ENCODE measurements at places on chromosomes 3 and 15.

- no peak for DNase-seq
These were observed 45.0 kb downstream of the SUCNR1 start for GRCh38 chr3:151918253-151919029.

DNA sequence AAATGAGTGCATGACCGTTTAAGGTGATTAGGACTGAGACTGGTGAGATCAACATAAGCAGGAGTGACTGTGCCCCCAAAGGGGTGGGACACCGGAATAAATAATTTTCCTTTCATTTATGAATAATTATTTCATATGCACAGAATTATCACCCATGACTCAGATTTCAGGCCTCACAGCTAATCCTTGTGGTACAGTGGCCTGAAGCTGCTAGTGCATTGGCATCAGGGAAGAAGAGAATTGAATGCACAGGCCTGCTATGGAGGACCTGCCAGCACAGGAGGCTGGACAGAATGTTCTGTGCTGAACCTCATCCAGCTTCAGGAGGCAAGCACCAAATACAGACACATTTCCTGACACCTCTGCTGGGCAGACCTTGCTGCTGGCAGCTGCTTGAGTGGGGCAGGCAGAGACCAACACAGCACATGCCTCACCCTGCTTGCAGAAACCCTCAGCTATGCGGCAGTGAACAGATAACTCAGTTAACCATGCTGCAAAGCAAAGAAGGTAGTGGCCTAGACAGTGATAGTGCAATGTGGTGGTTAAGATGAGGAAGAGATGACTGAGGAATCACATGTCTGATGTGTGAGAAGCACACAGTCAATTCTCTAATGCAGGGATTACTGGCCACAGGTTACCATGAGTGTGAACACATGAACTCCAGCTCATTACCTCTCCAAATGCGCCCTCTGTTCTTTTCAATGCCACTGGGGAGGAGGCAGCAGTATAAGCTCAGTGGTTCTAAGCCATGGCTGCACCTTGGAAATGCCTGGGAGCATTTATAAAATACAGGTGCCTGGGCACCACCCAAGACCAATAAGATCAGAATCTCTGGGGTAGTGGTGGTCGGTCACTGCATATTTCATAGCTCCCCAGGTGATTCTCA lies 68.1 kb upstream of the SCN5A start:
- no peak for DNase-seq

DNA sequence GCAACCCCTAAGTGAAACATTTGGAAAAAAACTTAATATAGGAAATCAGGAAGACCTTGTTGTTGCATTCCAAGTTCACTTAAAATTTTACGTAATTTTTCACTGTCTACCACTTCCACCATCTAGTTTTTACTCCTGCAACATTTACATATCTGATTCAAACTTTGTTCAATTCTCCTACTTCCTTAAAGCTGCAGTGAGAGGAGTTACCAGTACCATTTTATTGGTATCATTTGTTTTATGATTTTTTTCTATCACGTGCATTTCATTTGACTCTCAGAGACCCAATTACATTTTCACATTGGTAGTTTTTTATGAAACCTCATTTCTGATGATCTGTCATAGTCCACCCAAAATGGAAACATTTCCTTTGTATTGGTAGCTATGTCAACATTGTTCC lies 284.9 kb upstream of the MDFIC2 start:
- DNase-seq, result no peak

GRCh38 chr15:74977599-74977998 lies 17.8 kb upstream of the SCAMP5 start:
- DNase-seq, result no peak

GRCh38 chr3:71831599-71831998 lies 46.7 kb upstream of the PROK2 start:
- no peak for DNase-seq

- no peak for DNase-seq
These were observed 14.7 kb downstream of the VPS39 start for GRCh38 chr15:42193383-42193782.

DNA sequence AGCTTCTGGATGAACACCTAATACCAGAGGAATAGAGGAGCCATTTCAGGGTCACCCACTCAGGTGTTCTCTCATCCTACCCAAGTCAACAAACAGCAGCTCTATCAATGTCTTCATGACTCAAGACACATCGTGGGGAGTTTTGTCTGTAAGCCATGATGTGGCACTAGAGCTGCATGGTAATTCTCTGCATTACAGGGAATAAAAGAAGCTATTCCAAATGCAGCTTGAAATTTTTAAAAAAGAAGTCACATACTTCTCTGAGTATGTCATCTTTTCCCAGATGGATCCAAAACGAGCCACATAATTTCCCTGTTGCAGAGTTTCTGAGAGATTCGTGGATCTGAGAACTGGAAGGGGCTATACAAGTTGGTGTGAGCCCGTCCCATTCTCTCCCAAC lies 6.1 kb upstream of the THSD4 start:
- DNase-seq, result no peak

DNA sequence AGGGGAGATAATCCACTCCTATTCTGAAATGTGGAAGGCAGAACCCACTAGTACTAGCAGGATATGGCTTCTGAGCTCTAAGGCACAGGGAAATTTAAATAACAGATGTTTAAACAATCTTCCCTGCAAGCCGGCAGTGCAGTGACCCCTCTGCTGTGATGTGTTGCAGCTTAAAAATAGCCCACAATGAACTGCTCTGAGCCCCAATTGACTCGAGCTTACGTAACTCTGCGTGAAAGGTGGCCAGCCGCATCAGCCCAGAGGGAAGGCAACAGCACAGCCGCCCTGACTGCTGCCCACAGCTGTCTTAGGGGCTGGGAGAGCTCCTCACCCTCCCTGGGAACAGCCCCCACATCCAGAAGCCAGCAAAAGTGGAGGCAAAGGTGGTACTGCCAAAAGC lies 12.5 kb upstream of the CAMKV start:
- DNase-seq, result no peak

- no peak for DNase-seq
These were observed 164.0 kb upstream of the TBL1XR1 start for GRCh38 chr3:177361081-177361938.

DNA sequence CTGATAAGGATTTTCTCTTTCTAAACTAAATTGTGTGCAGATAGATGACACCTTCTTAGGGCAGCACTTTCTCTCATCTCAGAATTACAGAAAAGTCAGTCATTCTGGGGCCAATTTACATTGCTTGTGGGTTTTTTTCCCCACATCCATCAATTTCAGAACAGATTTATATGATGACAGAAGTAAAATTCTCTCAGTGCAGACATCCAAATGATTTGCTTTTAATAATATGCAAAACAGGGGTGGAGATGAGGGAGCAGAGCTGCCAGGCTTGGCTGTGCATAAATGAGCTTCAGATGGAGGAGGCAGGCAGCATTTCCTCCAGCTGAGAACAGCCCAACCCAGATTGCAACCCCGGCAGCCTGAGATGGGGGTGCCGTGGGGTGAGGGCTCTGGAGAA lies 44.0 kb downstream of the EDEM1 start:
- no peak for DNase-seq

DNA sequence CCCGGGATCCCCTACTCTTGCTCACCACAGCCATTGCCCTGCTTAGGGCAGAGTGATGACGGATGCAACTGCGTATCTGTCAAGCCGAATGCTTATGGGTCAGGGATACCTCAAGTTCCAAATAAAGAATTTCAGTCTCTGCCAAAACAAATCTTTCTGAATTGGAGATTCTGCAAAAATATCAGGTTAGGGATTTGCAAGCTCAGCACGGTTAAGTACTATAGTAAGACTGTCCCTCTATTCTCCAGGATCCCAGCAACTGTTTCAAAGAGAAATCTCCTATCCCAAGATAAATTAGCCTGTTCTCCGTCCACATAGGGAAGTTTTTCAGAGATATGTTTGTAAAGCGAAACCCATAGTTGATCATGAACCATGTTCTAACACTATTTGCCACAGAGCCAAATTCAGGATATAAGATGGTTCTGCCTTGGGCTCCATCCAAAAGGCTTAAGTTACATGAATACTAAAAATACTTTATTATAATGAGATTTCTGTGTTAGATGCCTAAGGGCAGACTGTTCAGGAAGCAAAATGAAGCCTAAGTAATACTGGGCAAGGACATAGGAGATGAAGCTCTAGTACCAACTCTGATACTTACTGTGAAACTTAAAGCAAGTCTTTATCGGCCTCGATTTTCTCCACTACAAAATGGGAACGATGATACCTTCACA lies 100.1 kb upstream of the LPP start:
- DNase-seq, result no peak

GRCh38 chr3:198081421-198081844 lies 121.4 kb downstream of the LMLN start:
- DNase-seq, result no peak

DNA sequence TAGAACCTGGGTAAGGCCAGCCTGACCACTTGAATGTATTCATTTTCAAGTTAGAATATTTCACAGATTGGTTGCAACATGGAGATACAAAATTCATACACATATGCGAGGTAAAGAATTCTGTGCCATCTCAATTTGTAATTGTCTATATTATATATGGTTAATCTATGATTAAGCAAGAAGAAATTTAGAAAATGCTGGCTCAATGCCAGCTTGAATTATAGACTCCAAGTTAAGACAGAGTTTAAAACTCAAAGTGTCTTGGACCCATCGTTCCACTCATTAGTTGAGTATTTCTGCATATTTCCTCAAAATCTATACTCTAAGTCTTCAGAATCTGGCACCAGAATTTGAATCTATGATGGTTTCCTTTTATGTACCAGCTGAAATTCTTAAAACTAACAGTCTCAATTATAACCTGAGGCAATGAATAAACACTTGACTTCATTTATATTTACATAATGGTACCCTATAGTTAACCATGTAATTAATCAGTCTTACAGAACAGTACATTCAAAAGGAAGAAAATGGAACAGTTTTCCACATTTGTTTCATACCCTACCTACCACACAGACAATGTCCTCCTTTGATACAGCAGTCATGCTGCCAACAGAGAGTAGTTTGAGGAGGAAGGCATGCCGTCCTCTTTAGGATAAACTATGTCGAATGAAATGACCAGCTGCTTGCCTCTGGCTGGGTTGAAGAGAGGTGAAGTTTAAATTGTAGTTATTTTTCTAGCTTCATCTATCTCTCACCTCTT lies 95.7 kb downstream of the CD47 start:
- no peak for DNase-seq

DNA sequence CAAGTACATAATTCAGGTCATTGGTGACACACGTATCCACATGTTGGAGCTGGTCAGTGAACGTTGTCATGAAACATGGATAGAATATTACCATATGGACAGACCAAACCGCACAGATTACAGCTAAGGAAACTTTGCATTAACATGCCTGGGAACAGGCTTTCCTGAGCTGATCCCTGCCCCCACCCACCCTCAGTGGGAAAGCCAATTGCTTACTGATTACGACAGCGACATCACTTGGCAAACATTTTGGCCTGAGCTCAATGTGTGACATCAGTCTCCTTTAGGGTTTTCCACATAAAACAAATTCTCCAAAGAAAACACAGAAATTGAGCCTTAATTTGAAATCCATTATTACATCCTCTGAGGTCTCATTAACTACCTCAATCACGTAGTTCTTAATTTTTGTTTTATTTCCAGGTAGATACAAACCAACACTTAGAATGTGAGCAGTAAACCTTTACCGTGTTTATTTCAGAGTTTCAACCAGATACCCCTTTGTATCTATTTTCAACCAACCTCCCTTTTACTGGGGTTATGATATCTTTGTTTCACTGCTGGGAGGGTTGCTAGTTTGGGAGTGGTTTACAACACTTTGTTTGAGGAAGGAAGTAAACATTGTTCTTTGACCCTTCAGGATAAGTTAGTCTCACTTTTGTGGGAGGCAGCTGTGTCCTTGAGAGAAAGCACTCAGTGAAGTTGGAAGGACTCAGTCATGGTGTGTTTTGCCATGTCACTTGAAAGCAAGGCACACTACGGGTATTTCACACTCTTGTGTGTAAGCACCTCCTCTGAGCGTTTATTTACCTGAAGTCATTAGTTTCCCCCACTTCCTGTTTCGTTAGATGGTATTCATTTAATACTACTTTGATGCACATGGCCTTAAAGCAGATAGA lies 103.1 kb downstream of the CMSS1 start:
- peak; percentile 30 for DNase-seq

DNA sequence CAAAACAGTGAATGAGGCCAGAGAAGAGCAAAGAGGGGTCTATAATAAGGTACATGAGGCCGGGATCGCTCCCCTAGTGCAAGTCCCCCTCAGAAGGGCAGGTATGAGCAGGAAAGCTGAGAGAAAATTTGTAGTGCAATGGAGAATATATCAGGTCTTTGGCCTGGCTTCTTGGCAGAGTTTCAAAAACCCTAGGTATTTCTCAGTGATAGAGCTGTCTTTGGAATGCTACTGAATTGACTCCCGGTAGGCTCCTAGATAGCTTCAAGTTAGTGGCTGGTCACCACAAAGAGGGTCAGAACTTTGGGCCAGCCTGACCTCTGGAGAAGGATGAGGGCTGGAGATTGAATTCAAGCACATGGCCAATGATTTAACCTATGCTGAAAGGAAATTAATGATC lies 30.6 kb upstream of the OXTR start:
- DNase-seq, result no peak

GRCh38 chr15:40569129-40569953 lies at the start of gene RPUSD2:
TSS of gene RPUSD2 (plus strand) at chr15:40569299. CDS start at chr15:40569338, 39 bp downstream.
- peak; percentile 79 for DNase-seq

GRCh38 chr3:175041369-175041768 lies 182.2 kb downstream of the NAALADL2 start:
- no peak for DNase-seq

DNA sequence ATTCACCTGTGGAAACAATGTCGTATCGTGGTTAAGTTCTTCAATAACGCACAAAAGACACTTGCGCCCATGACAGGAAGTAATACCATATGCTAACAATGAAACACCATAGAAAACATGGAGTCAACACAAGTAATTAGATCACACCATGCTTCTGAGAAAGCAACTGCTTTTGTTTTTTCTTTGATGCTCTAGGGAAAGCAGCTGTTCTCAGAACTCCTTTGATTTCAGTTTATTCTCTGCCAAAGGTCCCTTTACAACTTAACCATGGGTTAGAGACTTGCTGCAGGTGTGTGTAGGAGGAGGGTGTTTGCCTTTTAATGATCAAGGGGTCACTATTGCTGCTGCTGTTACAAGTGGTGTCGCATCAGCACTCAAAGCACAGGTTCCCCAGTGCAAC lies 324.0 kb upstream of the SLCO3A1 start:
- no peak for DNase-seq

DNA sequence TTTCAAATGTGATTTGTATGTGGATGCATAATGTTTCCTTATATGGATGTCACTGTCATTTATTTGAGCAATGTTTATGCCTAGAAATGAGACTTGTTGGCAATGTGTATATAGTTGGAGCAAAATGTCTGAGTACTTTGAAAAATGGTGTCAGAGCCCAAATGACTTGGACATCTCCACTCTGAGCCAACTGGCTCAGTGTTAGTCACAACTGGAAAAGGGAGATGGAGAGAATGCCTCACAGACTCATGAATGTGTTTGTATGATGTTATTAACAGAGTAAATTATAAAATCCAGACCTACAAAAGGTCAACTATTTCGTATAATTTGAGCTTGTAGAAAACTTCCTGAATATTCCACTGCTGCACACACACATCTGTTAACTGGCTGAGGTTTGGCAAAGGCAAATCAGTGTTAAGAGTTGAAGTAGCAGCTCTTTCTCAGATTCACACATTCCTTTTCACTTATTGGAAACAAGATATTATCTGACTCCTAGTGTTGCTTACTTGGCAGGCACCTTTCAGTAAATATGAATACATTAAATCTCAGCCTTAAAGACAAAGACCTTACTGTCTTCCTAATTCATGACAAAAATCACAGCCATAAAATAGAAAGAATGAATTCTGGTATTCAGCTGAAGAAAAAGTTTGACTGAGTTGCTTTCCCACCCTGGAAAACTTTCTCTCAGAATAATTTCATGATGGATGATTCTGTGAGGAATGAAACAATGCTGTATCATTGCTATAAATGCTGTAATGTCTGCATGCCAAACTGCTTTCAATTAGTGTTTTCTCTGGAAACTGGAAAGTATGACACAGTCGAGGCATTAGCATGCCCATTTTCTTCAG lies 27.0 kb downstream of the ADIPOQ start:
- no peak for DNase-seq
